ENCODE measurements at places on chromosomes 7 and 10.

DNA sequence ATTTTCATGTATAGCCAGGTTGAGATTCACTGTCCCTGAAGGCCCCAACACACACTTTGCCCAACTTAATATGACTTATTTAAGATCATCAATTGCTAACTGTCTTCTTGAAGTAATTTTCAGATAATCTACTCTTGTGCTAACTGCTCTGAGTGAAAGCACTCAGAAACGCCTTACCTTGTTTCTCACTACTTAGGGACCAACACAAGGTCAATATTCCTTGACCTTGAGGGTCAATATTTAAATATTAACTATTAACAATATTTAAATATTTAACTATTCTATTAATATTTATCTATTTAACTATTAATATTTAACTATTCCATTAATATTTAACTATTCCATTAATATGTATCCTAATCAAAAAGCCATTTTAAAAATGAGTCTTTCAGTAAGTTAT lies 26.0 kb upstream of the HNRNPH3 start:
- no peak for DNase-seq

GRCh38 chr10:91023700-91024398 lies 103.0 kb upstream of the ANKRD1 start:
- DNase-seq, result no peak

DNA sequence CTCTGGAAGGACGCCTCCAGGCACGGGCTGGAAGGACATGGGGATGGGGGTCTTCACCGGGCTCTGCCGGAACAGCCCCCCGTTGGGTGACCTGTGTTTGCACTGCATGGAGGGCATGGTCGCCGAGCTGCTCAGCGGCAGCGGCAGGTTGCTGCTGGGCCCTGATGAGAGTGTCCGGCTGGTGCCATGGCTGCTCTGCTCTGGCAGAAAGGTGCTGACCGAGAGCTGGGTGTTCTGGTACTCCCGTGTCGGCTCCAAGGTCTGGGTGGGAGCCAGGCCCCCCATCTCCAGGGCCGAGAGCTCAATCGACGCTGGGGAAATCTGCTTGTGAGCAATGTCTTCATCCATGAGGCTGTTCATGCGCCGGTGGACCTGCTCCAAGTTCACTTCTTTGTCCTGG lies 764.3 kb downstream of the GRID1 start:
- DNase-seq, result no peak

- peak; percentile 52 for DNase-seq
These were observed 62.1 kb downstream of the SDHAF3 start for GRCh38 chr7:97179454-97180104.

- no peak for DNase-seq
These were observed 134.0 kb upstream of the SEMA3A start for GRCh38 chr7:84328571-84328970.

DNA sequence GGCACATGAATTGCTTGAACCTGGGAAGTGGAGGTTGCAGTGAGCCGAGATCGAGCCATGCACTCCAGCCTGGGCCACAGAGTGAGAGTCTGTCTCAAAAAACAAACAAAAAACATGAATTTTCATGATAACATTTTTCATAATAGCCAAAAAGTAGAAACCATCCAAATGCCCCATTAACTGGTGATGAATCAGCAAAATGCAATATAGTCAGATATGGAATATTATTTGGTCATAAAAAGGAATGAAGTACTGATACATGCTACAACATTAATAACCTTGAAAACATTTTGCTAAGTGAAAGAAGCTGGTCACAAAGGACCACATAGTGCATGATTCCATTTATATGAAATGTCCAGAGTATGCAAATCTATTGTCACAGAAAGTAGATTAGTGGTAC lies 24.5 kb upstream of the VCL start:
- DNase-seq, result no peak

DNA sequence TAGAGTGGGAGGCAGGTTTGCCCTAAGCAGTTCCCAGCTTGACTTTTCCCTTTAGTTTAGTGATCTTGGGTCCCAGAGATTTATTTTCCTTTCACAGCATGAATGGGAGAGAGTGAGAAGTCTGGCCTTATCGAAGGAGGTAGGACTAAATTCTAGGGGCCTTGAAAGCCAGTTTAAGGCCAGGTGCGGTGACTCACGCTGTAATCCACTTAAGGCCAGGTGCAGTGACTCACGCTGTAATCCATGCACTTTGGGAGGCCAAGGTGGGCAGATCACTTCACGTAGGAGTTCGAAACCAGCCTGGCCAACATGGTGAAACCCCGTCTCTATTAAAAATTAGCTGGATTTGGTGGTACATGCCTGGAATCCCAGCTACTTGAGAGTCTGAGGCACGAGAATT lies 392.2 kb downstream of the ACTR3B start:
- no peak for DNase-seq

- no peak for DNase-seq
These were observed 1.3 kb downstream of the CYP26C1 start for GRCh38 chr10:93061594-93062513.

GRCh38 chr7:121313793-121314676 lies 14.8 kb upstream of the WNT16 start:
- peak; percentile 40 for DNase-seq

- no peak for DNase-seq
These were observed 161.4 kb downstream of the ARID5B start for GRCh38 chr10:62062752-62063512.

Measured in NCI-H146 (cell line).